ENCODE measurements at places on chromosomes 2 and 18.

- DNase-seq = no peak
These were observed 63.9 kb downstream of the LDAH start for GRCh38 chr2:20758997-20759396.

- DNase-seq = no peak
These were observed 4.8 kb upstream of the KCNG2 start for GRCh38 chr18:79792988-79793355.

DNA sequence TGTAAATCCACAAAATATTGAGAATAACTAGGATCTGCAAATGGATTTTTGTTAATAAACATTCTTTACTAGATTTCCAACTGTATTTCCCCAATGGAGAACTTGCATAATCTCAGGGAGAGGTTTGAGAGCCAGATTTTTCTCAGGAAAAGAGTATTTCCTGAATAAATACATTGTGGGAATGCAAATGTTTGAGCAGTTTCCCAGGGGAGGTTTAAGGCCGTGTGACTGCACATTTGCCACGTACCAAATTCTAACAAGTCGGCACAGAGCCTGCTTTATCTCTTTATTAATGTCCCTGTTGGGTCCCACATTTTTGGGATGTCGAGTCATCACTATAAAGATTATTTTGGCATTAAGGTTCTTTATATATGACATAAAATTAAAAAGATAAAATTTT is 27.0 kb downstream of the TFPI start:
- peak; percentile 14 for DNase-seq

DNA sequence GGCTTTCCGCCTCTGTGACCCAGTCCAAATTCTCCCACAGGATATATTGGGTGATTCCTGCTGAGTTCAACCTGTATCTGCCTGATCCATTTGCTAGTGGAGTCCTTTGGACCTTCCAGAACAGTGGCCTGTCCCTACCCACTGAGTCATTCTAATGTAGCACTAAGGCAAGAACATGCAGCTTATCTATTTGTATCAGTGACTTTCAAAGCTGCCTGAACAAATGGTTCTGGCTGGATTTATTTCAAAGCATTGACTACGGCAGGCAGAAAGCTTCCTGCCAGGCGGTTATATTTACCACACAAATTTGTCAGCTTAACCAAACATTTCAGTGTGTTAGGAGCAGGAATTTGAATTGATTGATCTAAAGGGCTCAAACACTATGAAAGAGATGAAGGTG is 613.4 kb downstream of the DCC start:
- DNase-seq = no peak

- DNase-seq = no peak
These were observed 5.8 kb upstream of the MEIS1 start for GRCh38 chr2:66428986-66429612.

DNA sequence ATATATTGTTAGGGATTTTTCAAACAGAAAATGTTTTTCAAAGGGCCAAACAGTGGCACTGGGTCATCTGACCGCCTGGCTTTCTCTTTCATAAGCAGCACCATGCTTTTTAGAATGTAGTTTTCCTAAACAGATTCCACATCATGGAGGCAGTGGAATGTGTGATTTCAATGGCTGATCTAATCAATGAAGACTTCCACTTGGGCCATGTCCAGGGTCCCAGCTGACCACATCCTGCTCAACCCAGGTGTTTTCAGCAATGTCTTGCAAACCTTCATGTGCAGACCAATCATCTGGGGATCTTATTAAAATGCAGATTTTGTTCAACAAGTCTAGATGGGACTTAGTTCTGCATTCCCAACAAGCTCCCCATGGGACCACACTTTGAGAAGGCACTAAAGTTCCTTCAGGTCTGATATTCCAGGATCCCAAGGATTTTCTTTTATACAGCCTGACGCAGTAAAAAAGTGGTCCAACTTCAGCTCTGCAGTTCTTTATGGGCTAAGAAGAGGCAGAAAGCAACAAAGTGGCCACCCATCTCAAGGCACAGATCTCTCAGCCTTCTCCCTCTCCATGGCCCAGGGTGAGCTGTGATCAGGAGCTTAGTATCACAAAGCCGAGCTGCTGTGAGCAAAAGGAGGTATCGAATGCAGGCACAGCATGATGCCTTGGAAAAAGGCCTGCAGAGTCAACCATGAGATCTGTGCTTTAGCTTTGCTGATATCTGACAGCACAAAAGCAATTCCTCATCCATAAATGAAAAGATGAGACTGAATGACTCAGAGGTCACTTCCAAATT is 3.7 kb downstream of the ALKAL2 start:
- no peak for DNase-seq

GRCh38 chr2:240840435-240841060 is 20.5 kb upstream of the KIF1A start:
- DNase-seq = peak; percentile 92

GRCh38 chr18:45571714-45572113 is 43.6 kb upstream of the SLC14A2 start:
- no peak for DNase-seq

Data from AG20443 (cell line).